Stimulated activated CD8-positive, alpha-beta memory T cell treated with anti-CD3 and anti-CD28 coated beads, Interleukin-4, amount 100 ng/mL, for 4 hours (primary cell): ENCODE measurements at places on chromosomes 16 and 17.
A peak's percentile ranks its signal among the peaks of the same experiment; 100 is the strongest.

- DNase-seq = peak; percentile 42
Observed at GRCh38 chr17:39863918-39864746, at the start of gene IKZF3. Gene IKZF3 (minus strand): TSS chr17:39864312. CDS start chr17:39864126, 186 bp downstream.

- DNase-seq = no peak
Observed at GRCh38 chr17:80034791-80035686, 633 bp downstream of the TBC1D16 start.

- DNase-seq = no peak
Observed at GRCh38 chr17:74919440-74920305, 3.4 kb downstream of the USH1G start.

GRCh38 chr17:63446753-63447470 is 806 bp upstream of the CYB561 start:
- DNase-seq = no peak

DNA sequence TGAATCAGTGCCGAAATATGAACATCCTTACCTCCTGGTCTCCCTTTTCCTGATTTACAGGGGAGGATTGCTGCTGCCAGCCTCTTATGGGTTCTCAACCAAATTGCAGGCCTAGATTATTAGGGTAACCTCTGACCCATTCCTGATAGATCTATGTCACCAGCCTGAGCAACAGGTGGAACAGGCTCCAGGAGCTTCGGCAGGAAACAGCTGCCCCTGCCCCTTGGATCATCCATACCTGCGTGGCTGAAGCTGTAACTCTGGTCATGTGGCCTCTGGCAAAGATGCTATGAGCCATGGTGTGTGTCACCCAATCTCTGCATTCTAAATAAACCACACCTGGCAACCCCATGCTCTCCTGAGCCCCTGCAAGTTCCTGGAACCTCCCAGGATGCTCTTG is 18.4 kb upstream of the RBBP6 start:
- DNase-seq = no peak

DNA sequence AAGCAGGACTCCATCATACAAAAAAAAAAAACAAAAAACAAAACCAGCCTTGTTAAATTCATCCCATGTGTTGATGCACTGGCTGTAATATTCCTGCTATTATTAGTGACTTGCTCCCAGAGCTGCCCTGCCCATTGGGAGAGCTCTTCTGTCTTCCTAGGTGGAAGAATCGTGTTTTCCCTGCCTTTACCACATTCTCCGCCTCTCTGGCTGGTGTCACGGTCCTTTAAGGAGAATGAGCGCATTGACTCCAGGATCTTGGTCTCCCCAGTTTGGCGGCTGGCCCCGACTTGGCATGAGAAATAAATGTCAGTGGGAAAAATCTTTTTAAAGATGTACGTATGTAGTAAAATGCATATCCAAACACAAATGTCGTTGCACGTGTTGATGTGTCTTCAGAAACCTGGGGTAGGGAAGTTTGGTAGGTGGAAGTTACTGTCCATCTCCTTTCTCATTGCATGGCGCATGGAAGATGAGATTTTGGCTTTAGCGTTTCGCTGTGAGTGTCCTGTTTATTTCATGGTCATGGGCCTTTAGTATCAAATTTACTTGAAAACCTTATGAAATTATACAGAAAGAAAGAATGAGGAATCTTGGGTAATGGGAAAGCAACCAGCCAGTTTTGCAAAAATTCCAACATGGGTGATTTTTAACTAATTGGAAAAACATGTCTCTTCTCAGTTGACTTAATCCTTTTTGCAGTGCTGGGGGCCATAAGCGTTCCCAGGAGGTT is 15.5 kb downstream of the RMI2 start:
- DNase-seq = no peak

GRCh38 chr16:13561291-13562070 is 358.5 kb upstream of the ERCC4 start:
- no peak for DNase-seq

- DNase-seq = no peak
Observed at GRCh38 chr16:11050944-11051343, 106.6 kb downstream of the CLEC16A start.

DNA sequence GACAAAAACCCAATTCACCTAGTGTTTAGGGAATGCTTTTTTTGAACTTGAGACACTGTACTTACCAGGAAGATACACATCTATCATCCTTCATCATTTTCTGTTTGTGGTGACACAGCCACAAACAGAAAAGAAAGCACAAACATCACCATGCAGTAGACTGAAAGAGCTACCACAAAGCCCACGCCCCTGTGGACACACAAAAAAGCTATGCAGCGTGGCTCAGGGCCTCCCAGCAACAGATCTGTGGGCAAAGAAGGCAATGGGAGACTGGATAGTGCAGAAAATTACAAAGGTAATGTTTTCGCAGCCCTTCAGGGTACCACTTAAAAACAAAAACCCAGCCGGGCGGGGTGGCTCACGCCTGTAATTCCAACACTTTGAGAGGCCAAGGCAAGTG is 9.6 kb downstream of the COTL1 start:
- DNase-seq = no peak

DNA sequence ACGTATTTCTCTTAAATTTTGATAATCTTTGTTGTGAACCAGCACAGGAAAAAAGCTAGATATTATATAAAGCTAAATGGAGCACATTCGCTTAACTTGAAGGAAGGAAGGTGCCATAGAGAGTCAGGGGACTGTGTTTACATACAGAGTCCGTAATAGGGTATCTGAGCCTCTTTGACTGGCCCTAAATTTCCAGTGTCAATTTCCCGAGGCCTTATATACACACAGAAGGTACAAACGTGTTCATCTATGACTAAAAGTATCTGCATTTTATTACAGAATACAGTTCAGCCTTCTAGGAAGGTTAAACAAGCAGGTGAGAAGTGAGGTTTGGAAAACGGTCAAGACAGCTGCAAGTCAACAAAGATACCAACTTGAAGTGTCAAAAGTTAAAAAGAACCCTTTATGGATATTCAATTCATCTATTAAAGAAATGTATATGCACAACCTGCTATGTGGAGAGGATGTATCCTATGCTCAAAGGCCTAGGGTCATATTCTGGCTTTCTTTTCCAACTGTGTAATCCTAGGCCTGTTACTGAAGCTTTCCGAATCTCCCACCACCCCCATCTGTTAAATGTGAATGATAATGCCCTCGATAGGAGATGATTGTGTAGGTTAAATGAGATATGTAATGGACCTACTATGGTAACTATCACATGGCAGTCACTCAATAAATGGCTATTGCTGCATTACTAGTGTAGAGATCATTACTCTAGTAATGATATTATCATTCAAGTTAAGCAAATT is 263.7 kb upstream of the MAF start:
- DNase-seq = no peak

- DNase-seq = no peak
Observed at GRCh38 chr17:14434506-14434905, 133.6 kb downstream of the HS3ST3B1 start.
